NCI-H345 (cell line): ENCODE measurements at places on chromosomes 7 and 10.

DNA sequence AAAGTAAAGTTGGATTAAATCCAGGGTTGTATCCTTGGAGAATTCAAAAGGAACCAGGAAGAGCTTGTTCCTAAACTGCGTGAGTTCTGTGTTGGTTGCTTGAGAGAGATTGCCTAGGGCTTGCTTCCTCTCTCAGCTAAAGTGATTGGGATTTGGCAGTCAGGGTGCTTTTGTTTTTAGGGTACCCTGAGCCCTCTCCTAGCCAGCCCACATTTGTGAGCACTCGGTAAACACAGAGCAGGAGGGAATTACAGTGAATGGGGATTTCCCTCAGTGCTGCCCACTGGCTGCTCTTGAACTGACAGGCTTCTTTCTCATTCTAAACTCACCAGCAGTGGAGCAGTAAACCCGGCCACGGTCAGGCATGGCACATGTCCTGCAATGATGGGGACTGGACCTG, 146.9 kb downstream of the TPST1 start:
- DNase-seq = peak; percentile 1

GRCh38 chr7:31079126-31079823, 27.2 kb downstream of the ADCYAP1R1 start:
- DNase-seq = no peak

GRCh38 chr7:98051118-98051744, 55.4 kb upstream of the LMTK2 start:
- DNase-seq = peak; percentile 84

GRCh38 chr7:23594879-23595604, 2.1 kb upstream of the CCDC126 start:
- DNase-seq = no peak

- DNase-seq = no peak
These were observed 40.0 kb downstream of the MKI67 start for GRCh38 chr10:128086003-128086863.

DNA sequence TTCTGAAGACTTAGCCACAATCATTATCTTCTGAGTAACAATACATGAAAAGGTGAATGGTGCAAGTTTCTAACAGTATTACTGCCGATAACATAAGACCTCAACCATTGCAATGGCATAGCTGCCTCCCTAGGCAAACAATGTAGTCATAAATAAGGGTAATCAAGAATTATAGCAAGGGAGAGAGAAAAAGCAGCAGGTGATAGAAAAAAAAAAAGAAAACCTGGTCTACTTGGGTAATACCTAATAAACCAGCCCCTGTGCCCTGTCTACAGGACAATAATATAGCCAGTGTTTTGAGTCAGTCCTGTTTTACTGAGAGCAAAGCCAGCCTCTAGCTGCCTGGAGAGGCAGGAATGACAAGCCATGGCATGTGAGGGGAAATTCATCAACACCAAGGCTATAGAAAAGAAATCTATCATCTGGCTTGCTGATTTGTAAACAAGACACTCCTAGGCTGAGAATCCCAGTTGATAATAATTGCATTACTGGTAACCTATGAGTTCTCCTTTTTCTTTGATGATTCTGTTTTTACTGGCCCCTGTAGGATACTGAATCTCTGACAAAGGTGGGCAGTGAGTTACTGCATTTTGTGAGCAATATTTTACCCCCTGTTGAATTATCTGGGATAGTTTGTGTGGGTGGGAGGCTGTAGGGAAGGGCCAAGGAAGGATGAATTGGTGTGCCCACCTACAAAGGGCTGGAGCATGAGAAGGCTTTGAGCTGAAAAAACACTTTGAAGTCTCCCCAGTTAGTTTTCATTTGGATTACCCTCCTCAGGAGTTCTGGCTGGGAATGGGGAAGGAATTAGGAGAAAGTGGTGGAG, 1.7 kb upstream of the WEE2 start:
- DNase-seq = peak; percentile 29

DNA sequence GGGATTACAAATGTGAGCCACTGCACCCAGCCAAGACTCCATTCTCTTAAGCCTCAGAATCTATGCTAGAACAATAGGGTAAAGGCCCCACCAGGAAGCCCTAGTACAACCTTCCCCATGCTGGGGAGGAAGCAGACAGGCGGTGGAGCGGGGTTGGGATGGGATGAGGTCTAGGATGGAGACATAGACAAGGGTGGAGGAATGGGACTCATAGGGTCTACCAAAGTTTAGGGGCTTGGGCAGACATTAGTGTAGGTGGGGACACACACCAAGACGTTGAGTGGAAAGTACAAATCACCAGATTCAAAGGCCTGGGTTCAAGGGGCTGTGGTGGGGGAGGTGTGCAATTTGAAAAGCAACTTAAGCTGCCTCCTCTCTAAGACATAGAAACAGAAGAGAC, 19.3 kb downstream of the PRSS2 start:
- DNase-seq = no peak

GRCh38 chr10:65213170-65213569, 1692.0 kb downstream of the REEP3 start:
- no peak for DNase-seq

DNA sequence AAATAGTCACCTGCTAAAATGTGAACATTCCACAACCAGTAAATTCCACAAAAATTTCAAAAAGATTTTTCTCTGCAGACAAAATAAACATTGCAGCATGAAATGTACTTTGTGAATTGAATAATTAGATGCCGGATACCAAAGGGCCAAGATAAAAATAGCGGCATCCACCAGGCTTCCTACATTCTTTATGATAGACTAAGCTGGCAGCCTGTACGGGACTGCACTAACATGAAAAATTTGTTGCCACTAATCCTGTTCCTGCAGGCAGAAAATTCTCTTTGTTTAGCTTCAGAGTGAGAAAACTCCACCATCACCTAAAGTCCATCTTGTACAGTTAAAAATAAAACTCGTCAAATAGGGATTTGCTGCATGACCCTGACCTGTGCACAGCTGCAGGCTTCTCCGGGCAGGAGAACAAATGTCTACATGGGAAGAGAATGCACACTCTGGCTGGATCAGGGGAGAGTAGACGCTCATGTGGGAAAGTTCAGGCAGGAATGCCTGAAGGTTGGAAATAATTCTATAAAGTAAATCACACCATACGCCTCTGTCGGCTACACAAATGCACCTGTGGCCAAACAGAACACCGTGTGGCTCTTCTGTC, 15.6 kb upstream of the ADO start:
- no peak for DNase-seq

GRCh38 chr10:12602521-12602920, 253.2 kb downstream of the CAMK1D start:
- peak; percentile 70 for DNase-seq

DNA sequence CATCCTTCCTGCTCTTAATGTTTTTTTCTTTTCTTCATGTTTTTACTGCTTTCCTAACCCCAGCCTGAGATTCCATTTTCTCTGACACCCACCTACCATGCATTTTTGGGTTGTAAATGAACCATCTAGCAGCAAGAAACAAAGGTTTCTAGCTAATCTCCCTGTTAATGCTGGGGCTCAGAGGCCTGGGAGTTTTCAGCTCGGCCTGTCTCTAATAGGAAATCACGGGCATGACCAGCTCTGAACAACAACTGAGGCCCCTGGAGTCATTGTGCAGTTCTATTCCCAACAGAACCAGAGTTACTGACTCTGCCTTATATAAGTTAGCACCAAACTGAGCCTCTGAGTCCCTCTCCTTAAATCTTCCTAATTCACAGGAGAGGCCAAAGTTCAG, 134.8 kb downstream of the CFAP58 start:
- no peak for DNase-seq

- DNase-seq = no peak
These were observed 35.2 kb downstream of the LSMEM1 start for GRCh38 chr7:112515989-112516388.

DNA sequence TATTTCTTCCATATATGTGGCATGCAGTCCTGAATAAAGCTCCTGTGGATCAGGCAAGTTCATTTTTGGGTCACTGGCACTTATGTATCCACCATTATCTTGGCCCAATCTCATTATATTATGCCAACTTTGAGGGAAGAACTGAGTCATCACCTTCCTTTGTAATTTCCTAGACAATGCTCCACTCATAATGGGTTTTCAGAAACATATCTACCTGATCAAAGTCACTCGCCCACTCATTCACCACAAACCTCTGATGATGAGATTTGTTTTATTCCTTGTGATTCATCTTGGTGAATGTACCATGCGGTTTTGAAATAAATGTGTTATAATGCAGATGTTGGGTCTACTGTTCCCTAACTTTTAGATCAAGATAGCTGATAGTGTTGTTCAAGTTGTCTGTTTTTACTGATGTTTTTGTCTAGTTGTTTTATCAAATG, 525.8 kb downstream of the KIF20B start:
- no peak for DNase-seq

GRCh38 chr7:38413784-38414183, 140.3 kb upstream of the TARP start:
- DNase-seq = no peak

GRCh38 chr7:141512597-141512996, 38.6 kb upstream of the AGK start:
- no peak for DNase-seq

DNA sequence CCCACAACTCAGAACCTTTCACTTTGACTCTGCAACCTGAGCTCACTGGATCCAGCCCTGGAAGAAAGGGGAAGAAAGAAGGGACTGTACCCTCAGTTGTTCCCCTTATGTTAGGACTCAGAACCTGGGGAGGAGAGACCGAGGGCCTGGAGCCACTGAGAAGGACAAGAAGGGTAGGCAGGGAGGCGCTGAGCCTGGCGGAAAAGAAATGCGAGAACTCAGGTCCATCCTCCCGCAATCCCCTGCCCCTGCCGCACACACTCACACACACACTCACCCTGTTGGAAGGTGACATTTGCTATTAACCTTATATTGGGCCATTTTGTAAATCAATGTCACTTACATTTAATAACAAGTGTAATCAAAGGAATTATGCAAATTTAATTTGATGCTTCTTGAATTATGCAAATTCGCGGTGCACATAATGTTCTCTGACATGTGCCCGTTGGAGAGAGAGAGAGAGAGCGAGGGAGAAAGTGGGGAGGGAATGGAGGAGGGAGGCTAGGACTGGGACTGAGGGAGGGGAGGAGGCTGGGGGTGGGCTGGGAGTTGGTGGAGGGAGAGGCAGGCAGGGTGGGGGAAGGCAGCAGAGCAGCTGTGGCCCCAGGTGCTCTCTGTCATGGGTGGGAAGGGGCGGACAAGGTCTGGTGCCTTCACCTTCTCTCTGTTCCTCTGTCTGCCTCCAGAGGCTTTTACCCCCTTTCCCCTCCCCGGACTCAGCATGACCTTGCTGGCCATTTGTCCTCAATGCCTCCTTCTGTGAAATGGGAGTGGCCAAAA, 99.6 kb upstream of the PAX2 start:
- no peak for DNase-seq

DNA sequence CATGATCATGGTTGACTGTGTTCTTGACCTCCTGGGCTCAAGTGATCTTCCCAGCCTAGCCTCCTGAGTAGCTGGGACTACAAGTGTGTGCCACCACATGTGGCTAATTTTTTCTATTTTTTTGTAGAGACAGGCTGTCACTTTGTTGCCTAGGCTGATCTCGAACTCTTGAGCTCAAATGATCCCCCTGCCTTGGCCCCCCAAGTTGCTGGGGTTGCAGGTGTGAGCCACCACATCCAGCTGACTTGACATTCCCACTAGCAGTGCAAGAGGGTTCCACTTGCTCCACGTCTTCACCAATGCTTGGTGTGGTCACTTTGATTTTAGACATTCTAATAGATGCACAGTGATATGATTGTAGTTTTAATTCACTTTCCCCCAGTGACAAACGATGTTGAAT, 25.1 kb downstream of the CYP26A1 start:
- no peak for DNase-seq

DNA sequence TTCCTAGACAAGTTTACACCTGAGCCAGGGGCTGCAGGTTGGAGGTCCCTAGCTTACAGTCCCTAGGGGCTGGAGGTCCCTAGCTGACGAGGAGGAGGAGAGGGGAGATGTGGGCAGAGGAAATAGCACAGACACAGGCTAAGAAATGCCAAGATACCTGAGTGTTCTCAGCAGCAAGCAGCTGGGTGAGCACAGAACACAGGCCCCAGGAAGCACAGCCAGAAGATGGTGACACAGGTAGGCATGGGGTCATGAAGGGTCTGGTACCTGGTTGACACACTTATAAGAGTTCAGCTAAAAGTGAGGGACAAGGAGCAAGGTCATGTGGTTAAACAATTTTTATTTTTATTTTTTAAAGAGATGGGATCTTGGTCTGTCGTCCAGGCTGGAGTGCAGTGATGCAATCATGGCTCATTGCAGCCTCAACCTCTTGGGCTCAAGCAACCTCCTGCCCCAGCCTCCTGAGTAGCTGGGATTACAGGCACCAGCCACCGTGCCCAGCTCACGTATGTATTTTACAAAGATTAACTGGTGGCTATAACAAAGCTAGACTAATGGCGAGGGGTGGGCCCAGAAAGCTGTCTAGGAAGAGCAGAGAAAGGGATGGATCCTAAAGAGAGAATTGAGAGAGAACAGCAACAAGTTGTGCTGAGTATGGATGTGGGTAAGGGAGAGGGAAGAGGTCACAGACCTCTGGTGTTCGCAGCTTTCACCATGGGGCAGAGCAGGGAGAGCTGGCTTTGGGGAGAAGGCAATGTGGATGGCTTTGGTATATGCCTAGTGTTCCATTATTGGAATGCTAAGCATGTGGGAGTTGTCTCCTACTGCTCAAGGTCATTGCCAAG, 140.3 kb upstream of the KLF14 start:
- DNase-seq = no peak

DNA sequence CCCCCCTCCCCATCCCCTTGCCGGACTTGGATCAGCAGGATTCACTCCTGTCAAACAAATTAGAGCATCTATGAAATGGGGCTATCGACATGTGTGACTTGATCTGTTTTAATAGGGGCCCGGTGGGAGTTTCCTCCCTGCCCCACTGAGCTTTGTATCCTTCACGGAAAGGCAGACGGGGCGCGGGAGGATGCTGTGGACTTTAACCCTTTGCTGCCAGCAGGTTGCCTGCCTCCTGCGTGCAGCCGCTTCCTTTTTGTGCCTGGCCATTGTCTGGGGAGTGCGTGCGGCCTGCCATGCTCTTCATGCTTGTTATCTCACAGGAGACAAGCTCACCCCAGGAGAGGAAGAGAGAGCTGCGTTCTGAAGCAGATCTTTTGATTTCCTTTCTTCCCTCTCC, 512.8 kb upstream of the GALNT17 start:
- peak; percentile 70 for DNase-seq

DNA sequence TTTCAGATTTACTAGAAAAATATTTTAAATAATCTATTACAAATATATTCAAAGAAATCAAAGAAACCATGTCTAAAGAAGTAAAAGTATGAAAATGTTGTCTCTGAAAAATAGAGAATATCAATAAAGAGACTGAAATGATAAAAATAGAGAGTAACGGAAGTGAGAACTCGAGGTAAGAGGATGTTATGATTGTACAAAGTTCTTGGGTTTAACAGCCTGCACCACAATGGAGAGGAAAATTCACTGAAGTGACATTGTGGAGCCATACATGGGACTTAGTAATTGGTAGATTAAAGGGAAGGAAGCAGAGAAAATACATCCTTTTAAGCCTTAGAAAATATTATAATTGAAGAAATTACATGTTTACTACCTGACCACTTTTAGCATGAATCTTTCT, 77.9 kb downstream of the THSD7A start:
- no peak for DNase-seq

- no peak for DNase-seq
These were observed 468.8 kb upstream of the AUTS2 start for GRCh38 chr7:69129524-69129923.
